ENCODE measurements at places on chromosomes 2 and 18.

- DNase-seq, result no peak
Measured at GRCh38 chr2:8137801-8138200, 544.1 kb upstream of the ID2 start.

- no peak for DNase-seq
Measured at GRCh38 chr2:217687771-217688170, 315.0 kb downstream of the TNS1 start.

- DNase-seq, result no peak
Measured at GRCh38 chr2:195575879-195576401, 81.1 kb upstream of the SLC39A10 start.

- DNase-seq, result no peak
Measured at GRCh38 chr2:158255257-158255656, 153.6 kb downstream of the UPP2 start.

DNA sequence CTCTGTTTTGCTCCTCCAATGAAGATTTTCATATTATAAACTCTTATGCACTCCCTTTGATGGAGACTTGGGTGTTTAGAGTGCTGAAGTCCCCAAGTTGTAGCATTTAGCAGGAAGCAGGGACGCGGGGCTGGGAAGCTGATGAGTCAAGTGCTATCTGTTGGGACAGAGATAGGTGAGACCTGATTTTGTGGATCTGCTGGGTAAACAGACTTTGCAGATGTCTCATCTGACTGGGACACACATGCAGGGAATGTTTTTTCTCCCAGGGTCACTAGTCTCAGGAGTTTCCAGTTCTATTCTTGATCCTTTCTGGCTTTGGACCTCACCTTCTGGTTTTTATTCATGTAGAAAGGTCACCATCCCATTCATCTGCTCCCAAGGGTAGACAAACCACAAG is 79.7 kb upstream of the ACAA2 start:
- no peak for DNase-seq

GRCh38 chr2:85329181-85329651 is 1.4 kb upstream of the TGOLN2 start:
- no peak for DNase-seq

DNA sequence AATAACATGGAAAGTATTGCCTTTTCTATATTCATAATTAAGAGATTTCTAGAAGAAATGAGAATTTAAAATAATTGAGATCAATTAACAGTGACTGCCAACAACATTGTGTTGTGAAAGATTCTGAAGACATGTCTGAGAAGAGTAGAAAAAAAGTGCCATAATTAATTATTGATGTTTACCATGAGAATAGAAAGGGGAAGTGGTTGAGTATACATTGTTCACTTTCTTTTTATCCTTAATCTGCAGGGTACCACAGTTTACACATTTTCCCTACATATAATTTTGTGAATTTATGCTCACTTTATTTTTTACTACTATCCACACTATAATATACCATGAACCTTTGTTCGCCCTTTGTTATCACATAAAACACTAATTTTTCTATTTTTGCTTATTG is 47.1 kb upstream of the UBE2E3 start:
- DNase-seq, result no peak

DNA sequence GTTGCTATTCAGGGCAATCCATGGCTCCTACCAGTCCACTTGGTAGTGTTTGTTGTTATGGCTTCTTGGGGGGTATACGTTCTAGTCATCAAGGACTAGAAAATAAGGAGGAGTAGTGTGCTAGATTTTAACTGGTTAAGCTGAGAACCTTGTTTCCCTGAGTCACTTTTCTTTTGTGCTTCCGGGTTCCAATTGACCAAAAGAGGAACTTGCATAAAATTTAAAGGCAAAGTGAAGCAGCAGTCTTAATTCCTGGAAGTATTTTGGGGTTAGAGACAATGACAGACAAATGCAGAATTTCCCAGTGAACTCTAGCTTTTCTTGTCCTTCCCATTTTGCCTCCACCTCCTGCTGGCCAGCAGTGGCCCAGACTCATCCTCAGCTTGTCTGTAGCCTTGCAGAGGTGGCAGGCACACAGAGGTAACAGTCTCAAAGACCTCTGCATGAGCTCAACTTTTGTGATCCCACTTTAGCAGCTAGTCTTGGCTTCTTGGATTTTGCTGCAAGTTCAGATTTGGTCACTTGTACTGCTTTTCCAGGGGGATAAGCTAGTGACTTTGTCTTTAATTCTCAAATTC is 1105.8 kb upstream of the NXPH2 start:
- no peak for DNase-seq

DNA sequence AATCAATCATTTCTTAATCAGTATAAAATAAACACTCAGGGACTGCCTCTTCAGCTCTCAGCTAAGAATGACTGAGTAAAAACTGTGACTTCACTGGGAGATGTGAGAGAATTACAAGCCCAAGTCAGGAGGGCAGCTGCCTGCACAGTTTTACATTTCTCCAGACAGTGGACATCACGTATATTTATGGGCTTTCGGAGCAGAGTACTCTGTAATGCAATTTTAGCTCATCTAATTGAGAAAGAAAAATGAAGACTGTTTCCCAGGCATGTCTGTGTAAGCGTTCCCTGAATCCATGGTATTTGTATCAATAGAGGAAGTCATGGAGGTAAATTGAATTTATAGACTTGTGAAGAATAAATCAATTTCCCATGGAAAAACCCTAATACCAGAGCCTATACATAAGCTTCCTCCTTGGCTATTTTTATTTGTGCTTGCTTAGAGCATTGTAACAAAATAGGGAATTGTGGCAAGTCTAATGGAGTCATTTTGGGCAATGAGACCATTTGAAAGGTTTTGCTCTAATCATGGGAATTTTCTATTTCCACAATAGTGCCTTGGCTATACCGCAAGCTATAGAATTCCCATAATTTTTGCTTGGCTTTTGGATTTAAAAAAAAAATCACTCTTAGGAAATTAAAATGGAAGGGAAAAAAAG is 87.2 kb downstream of the SLC5A7 start:
- DNase-seq, result no peak

GRCh38 chr2:69518841-69519240 is 81.6 kb upstream of the NFU1 start:
- DNase-seq, result no peak

DNA sequence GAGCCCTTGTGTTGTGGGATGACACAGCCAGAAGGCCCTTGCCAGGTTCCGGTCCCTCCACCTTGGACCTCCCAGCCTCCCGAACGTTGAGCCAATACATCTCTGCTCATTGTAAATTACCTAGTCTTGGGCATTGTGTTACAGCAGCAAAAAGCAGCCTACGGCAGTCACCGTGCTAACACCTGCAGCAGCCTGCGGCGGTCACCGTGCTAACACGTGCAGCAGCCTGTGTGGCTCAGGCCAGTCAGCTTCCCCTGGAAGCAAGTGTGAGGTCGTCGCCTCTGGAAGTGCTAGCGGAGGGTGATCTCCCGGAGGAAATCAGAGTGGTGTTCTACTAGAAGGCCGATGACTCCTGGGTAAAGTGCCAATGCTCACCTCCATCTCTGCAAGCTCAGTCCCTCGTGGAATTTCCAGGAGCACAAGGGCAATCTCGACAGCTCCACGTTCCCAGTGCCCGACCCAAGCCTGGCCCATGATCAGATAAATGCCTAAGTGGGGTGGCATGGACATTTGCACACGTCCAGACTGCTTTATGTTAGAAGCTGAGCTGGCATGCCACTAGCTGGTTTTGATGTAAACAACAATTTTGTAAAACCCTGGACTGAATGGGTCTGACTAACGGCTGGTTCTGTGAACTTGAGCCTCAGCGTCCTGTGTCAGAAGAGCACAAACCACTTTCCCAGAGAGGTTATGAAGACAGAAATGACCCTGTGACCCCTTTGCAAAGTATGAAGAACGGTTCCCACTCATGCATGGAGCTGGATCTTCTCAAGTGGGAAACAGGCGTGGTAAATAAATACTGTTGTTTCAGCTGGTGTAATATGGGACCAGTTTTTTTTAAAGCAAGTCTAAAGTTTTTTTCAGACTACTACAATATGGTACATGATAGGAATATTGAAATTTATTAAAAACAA is 11.4 kb upstream of the CNDP1 start:
- no peak for DNase-seq

DNA sequence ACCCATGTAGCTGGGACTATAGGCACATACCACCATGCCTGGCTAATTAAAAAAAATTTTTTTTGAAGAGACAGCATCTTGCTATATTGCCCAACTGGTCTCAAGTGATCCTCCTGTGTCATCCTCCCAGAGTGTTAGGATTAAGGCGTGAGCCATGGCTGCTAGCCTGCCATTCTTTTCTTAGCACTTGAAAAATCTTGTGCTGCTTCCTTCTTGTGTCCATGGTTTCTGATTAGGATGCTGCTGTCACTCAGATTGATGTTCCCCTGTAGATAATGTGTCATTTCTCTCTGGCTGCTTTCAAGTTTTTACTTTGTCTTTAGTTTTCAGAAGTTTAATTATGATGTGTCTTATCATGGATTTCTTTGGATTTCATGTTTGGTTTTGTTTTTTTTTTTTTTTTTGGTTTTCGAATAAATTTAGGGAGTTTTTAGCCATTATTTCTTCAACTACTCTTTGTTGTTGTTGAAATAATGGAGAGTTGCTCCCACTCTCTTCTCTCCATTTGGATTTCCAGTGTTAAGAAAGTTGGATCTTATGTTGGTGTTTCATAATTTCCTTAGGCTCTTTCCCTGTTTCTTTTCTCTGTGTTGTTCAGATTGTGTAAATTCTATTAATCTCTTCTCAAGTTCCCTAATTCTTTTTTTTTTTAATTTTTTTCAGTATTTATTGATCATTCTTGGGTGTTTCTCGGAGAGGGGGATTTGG is 2.5 kb downstream of the ATP9B start:
- no peak for DNase-seq

DNA sequence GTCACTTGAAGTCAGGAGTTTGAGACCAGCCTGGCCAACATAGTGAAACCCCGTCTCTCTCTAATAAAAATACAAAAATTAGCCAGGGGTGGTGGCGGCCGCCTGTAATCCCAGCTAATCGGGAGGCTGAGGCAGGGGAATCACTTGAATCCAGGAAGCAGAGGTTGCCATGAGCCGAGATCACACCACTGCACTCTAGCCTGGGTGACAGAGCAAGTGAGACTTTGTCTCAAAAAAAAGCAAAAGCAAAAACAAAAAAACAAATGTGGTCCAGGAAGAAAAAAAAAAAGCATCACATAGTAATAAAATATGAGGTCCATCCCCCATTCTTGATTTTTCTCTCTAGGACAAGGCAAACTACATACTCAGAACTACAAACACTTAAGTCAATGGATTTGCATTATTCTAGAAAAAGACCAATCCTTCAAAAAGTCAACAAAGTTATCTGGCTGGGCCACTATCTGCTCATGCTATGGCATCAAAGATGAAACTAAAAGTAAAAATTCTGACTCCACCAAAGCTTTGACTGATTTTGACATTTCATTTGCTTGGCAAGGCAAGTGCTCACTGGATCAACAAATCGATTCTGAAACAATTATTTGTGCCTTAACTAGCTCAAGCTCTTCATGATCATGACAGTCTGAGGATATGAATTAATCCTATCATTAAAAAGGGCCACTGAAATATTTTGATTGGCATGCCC is 28.4 kb downstream of the MEX3C start:
- DNase-seq, result no peak

DNA sequence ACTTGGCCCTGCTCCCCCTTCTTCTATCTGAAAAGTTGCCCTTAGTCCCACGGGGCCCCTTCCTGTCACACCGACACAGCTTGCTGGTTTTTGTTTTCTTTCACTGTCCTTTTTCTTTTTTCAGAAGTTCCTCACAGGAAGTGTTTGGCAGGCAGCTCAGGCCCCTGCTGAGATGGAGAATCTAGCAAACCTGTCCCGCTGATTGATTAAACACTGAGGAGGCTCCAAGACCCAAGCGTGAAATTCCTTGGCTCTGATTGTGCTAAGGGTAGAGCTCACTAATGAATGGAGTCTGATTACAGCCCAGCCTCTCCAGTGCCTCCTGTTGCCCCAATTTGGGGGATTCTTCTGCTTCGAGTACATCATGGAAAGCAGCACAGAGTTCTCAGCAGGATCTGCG is 365.9 kb upstream of the MEX3C start:
- DNase-seq, result no peak

DNA sequence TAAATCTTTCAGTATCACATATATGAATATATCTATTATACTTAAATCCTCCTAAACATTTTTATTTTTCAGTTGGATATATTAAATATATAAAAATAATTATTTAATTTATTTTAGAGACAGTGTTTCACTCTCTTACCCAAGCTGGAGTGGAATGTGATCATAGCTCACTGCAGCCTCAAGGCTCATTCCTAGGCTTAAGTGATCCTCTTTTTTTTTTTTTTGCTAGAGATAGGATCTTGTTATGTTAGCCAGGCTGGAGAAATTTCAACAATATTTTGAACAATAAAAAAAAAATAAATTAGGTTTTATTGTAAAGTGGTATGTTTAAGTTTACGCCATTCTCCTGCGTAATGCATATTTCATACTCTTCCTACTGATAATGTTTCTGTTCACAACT is 4.2 kb downstream of the SPAST start:
- no peak for DNase-seq

DNA sequence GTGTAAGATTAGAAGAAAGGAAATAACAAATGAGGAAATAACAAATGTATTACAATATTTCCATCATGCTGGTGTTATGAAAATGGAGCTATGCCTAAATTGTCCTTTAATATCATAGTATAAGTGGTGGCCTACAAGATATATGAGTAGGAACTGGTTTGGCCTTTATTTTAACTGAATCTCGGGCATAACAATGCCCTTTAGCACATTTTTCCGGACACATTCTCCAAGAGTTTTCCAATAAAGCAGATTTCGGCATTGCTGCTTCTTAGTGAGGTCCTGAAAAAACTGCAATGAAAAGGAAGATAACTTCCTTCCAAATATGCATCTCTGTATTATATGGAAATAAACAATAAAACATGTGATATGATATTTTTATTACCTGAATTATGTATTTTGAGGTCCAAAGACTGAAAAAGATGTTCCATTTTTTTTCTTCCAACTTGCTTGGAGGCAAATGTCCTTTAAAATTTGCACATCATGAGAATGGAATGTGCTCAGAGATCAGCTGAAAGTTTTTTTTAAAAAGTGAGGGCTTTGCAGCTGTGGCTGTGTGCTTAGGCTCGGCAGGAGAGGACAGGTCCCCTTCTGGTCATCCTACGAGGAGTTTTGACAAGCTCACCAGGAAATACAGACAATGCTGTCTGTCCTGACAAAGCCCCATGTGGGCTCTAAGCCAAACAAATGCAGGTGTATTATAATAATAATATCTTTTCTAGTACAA is 132.3 kb upstream of the RND3 start:
- DNase-seq, result no peak

DNA sequence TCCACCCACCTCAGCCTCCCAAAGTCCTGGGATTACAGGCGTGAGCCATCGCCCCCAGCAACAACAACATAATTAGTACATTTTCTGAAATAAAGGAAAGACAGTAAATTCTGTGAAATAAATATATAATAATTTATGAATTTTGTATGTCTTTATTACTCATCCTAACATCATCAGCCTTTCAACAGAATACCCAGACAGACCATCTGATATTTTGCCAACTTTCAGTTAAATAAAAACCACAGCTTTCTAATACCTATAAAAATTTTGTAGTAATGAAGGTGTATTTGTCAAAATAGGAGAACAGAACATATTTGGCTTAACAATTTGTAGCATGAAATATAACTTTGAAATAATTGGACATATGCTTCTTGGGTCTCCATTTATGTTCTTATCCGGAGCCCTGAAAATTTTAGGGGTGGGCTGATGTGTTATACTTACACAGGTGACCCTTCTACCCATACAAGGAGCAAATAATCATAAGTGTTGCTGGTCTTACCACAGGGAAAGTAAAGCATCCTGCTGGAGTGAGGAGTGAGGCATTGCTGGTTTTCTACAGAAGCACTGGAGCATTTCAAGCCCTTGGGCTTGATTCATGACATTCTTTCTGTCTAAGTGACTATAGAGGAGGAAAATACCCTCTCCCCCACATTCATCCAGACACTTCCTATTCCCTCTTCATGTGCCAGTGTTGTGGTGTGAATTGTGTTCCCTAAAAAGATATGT is 99.3 kb downstream of the SPOPL start:
- no peak for DNase-seq

All from omental fat pad (tissue), 4 donors.